ENCODE measurements at places on chromosomes 6 and 20. TPM values are rescaled to one million over a fixed set of nuclear protein-coding genes. Genes with fewer than 3 reads are reported as not detected.

DNA sequence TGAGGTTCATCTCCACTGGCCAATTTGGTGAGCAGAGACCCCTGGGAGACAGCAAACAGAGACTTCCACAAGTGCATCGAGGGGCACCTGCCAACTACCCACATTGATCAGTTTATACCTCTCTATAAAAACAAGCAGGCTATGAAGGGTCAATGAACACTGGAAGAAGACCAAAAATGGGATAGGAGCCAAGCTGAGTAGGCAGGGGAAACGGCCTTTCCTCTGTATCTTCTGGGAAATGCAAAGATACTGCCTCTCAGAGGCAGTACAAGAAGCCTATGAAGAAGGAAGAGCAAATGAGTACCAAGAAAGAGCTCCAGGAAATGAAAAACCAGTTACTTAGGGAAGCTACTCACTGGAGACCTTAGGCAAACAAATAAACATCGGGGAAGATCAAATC is 247.7 kb downstream of the GMDS start:
- no peaks in the 10 kb centered on the region for H3K27me3 ChIP-seq
- H3K27ac ChIP-seq: no peak overlapping the region
- H3K4me1 ChIP-seq: no peaks in the 10 kb centered on the region
- no peak overlapping the region for H3K4me3 ChIP-seq
- H3K36me3 ChIP-seq: no peaks in the 10 kb centered on the region

DNA sequence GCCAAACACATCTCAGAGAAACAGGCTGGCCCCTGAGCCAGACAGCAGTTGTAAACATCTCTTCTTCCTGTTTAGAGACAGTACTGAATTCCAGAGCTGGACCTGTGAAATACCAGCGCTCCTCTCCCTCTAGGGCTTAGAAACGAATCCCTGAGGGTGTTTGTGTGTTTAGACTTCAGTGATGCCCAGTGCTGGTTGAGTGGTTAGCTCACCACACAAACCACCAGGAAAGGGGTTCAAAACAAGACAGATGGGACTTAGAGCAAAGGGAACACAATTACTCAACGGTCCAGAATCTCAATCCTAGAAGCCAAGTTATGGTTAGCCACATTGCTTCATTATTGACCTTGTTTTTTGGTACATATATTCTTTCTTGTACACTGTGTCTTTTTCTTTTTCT is 108.7 kb upstream of the TMEM170B start:
- no peak overlapping the region for H3K27ac ChIP-seq
- no peaks in the 10 kb centered on the region for H3K27me3 ChIP-seq
- H3K36me3 ChIP-seq: no peaks in the 10 kb centered on the region
- no peak for DNase-seq
- H3K4me3 ChIP-seq: no peak overlapping the region
- H3K4me1 ChIP-seq: peaks cover 9% of the 10 kb centered on the region

DNA sequence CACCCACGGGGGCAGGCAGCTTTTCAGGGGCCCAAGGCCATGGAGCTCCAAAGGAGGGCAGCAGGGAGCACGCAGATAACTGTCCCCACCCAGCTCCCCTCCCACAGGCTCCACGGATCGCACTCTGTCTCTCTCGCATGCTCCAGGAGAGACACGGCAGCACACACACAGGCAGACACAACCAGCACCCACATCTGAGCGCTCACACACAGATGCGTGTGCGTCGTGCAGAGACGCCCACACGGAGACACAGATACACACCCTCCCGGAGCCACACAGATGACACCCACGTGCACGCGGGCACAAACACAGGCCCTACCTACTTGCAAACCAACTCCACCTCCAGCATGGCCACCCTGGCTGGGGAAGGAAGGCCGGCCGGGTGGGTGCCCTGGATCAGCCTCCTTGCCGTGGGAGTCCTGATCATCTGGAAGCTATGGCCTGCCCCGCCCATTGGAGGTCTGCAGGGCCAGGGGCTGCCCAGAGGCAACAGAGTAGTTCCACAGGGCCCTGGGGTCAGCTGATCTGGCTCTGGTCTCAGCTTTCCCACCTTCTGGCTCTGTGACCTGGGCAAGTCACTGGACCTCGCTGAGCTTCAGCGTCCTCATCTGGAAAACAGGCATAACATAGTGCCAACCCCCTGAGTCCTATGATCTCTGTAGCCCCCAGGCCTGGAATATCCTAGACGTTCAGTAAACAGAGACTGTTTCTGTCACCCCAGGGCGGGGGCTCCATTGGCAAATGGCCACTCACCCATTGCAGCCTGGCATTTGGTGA is 31.5 kb downstream of the AAR2 start:
- H3K4me1 ChIP-seq: no peaks in the 10 kb centered on the region
- H3K27ac ChIP-seq: no peak overlapping the region
- H3K4me3 ChIP-seq: no peak overlapping the region
- no peaks in the 10 kb centered on the region for H3K36me3 ChIP-seq
- DNase-seq: no peak

DNA sequence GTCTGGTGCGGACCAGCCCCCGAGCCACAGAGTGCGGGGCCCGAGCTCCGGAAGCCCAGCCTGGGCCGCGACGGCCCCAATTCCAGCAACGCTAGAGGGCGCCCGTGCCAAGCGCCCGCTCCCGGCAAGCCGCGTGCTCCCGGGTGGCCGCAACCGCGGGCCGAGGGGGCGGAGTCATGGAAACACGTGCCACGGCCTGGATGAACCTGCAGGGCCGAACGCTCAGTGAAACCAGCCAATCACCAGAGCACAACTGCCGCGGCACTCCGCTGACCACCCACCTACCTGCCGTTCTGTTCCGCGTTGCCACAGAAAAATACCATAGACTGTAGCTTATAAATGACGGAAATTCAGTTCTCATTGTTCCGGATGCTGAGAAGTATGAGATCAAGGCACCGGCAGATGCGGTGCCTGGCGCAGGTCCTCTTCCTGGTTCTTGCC is 85.7 kb upstream of the FOXC1 start:
- H3K4me3 ChIP-seq: no peak overlapping the region
- no peaks in the 10 kb centered on the region for H3K4me1 ChIP-seq
- DNase-seq: peak; percentile 55

TREM1 gene
- total RNA-seq: 0.51 TPM

- no peak for DNase-seq
- no peaks in the 10 kb centered on the region for H3K36me3 ChIP-seq
- peaks cover 20% of the 10 kb centered on the region for H3K4me1 ChIP-seq
- peaks cover 17% of the 10 kb centered on the region for H3K27me3 ChIP-seq
- H3K4me3 ChIP-seq: no peak overlapping the region
Observed at GRCh38 chr6:105990151-105990550, 96.0 kb upstream of the PRDM1 start.

GRCh38 chr6:107154131-107154800 is 39.0 kb upstream of the BEND3 start:
- DNase-seq: no peak
- no peak overlapping the region for H3K27ac ChIP-seq
- H3K4me1 ChIP-seq: peaks cover 20% of the 10 kb centered on the region
- no peaks in the 10 kb centered on the region for H3K27me3 ChIP-seq
- no peaks in the 10 kb centered on the region for H3K36me3 ChIP-seq
- H3K4me3 ChIP-seq: no peak overlapping the region

POPDC3 gene
- not detected for total RNA-seq
